ENCODE measurements at places on chromosomes 5 and 9.

DNA sequence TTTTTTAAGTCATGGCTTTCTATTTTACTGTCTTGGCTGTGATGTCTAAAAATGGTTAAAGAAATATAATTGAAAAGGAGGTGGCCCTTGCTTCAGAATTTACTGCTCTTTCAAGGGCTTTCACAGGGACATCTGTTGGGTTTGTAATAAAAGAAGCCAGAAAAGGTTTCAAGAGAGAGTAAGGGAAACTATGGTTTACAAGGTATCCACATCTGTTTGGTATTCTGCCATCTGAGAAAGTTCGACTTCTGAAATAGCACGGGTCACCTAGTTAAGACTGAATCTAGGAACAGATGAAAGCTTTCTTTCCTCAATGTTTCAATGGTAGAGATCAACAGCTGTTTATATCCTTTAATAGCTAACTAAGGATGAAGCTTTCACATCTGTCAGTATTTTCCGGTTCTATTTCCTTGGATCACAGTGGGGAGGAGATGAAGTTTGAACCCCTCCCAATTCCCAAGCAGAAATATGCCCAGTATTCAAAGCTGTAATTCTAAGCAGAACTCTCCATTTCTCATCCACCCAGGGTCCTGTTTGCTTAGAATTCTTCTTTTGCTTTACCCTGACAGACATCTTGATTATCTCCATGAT lies 72.8 kb upstream of the IFNK start:
- DNase-seq: no peak

- no peak for DNase-seq
These were observed 65.4 kb downstream of the MVB12B start for GRCh38 chr9:126391713-126392661.

DNA sequence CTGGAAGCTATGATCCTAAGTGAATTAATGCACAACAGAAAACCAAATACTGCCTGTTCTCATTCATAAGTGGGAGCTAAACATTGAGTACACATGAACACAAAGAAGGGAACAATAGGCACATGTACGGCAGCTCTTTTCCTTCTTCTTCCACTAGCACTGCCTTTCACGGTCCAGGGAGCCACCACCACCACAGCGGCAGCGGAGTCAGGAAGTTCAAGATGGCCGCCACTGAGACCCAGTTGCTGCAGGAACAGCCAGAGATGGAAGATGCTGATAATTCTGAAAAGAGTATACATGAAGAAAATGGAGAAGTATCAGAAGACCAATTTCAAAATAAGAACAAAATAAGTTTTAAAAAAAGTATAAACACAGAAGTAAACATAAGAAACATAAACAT lies 39.5 kb upstream of the TNFSF15 start:
- no peak for DNase-seq

DNA sequence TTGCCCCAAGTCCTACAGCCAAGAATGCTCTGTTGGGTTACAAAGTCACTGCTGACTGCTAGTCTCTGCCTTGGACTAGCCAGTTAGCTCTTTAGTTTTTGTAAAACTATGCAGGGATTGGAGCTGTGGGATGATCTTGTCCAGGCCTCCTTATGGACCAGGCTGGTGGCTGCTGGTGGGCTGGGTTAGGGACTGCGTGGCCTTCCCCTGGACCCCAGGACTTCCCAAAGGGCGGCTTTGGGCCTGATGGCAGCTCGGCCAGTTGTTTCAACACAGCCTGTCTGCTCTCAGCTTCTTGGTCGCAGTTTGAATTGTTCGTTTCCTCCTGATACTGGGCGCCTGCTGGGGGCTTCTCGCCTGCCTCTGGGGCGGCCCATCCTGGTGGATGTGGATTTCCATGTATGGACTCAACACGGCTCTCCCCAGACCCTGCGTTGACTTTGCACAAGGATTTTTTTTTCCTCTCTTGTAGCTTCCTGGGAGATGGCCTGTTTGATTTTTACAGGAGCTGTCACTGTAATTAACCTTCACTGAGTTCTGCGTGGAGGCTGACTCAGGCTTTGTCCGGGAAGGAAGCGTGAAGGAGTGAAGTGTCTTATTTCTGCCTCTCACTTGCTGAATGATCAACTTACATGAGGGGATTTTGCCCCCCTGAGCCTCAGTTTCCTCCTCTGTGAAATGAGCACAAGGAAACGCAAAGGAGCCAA lies 91.9 kb upstream of the NEURL1B start:
- no peak for DNase-seq

- no peak for DNase-seq
These were observed 171.3 kb downstream of the GDNF start for GRCh38 chr5:37668524-37669047.

DNA sequence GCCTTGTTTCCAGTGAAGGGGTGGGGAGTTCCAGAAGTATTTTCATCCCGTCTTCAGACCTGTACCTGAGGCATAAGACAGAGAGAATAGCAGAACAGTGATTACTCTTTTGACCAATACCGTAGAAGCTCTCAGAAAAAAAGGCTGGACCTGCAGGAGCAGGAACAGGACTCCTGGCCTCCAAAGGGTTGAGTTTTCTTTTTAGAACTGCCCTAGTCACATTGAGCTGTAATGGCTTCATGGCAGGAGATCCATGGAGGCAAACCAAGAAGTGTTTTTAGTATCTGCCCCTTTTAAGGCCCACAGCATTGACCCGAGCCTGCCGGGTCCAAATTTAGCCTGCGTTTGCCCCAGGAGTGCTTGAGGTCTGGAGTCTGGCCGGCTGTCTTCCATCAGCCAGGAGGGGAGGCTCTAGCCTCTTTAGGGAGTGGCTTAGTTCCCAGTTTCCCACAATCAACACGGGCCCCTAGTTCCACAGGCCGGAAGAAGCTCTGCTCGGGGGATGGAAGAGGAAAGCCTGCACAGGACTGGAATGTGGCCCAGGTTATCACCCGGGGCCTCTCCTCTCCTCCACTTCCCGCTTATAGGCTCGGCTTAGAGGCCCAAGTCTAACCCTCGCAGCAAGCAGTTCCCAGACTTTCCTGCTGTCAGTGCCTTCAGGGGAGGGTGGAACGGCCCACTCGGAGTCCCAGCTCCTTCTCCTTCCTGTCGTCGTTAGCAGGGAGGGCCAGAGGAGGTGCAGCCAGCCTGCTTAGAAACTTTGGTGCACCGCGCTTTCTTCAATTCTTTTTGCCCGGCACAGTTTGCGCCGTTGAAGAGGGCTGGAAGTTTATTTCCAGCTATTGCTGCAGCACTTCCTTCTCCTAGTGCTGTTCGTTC lies 80.7 kb downstream of the C9orf152 start:
- DNase-seq: no peak

- no peak for DNase-seq
These were observed 150.4 kb downstream of the C5orf15 start for GRCh38 chr5:133818031-133818431.

DNA sequence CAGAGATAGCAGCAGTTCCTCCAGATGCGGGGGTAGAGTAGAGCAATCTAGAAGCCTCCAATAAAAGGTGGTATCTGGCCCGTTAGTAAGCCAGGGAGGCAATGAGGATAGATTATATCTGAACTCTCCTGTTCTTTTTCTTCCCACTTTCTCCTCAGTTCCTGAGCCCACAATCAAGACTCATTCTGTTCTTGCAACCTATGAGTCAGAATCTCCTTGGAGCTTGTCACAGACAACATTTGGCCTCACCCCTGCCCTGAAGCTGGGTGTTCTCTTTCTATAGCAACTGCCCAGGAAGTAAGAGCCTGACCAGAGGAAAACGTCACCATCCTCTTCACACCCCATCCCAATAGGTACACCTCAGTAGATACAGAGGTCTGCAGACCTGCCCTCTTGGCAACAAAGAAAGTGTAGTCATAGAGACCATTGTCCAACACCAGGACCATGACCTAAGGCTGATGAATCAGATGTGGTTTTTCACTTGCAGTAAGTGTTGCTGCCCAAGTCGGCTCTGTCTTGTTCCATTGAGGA lies 76.3 kb upstream of the PCA3 start:
- DNase-seq: no peak

DNA sequence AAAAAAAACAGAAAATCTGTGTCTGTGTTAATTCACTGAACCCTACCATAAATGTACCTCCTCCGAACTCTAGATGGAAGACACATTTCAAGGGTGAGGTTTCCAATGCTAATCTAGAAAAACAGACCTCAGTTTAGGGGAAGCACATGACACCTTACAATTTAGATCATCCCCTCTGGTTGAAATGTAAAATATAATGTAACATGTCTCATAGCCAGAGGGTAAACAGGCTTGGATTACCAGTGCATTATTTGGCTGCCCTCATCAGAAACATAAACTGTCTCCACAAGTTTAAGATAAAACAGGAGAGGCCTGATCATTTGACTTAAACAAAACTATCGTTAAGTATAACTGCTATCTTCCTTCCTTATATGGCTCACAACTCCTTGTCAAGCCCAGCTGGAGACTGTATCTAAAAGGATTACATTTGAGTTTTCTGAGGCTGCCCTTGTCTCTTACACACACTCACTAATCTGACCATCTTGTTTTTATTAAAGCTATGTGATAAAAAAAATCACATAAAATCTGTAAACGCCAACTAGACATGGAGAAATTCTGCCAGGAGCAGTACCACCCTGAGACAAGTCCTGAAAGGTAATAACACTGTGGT lies 105.7 kb downstream of the LURAP1L start:
- DNase-seq: no peak

DNA sequence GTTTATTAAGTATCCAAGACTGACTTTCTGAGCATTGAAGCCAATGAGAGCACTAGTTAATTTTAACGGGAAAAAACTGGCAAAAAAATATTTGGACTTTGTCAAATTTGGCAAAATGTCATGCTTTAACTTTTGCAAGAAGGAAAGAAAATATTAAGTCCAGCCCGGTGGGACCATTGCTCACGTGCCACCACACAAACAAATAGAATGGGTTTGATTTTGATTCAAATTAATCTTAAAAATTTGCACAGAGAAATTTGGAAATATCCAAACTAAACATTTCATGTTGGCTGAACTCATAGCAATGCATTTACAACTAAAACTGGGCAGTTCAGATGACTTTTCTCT lies 302.2 kb downstream of the EBF1 start:
- no peak for DNase-seq

- no peak for DNase-seq
These were observed 125.9 kb upstream of the FSTL4 start for GRCh38 chr5:133738271-133738670.
